ENCODE measurements at places on chromosomes 3 and 15.

DNA sequence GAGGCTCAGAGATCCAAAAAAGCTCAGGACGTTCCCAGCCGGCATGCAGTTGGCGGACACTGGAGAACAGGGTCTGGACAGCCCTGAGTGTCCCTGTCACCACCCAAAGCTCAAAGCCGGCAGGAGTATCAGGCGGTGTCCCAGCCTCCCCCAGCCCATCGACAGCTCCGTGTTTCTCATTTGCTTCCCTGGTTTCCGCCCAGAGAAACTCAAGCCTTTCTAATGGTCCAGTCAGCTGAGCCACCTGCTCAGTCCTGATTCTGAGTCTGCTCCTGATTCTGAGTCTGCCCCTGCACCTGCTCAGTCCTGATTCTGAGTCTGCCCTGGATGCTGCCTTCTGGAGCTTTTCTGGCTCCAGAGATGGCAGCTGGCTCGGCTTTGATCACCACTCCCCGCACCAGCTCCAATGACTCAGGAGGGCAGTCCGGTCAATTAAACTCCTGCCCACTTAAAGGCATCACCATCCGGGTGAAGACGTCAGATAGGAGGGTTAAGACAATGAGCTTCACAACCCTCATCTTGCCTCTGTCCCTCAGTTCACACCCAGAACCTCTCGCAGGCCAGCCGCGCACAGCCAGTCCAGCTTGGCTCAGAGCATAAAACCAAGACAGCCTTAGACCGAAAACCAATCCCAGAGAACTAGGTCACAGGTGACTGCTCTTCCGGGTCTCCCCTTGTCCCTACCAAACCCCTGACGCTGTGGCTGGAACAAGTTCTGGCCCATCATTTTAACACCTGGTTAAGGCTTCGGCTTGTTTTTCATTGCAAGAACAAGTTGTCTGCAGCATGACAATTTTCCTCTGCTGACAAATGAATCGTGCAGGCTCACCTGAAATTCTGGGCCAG lies 6.8 kb downstream of the PCSK6 start:
- no peak for DNase-seq

DNA sequence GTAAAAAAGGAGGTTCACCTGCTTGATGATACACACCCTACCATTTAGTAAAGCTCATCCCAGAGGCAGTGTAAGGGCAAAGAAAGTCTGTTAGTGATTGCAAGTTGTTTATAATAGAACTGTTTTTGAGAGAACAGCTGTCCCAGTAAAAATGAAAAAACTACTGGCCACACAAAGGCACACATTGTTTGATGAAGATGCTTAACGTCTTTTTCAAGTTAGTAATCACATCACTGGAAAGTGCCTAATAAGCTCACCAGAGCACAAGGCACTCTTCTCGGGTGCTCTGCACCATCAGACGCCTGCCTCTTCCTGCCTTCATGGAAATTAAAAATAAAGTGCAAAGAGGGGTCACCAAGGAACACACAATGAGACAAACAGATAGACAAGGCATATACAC lies 186.9 kb downstream of the PDZRN3 start:
- DNase-seq = no peak

DNA sequence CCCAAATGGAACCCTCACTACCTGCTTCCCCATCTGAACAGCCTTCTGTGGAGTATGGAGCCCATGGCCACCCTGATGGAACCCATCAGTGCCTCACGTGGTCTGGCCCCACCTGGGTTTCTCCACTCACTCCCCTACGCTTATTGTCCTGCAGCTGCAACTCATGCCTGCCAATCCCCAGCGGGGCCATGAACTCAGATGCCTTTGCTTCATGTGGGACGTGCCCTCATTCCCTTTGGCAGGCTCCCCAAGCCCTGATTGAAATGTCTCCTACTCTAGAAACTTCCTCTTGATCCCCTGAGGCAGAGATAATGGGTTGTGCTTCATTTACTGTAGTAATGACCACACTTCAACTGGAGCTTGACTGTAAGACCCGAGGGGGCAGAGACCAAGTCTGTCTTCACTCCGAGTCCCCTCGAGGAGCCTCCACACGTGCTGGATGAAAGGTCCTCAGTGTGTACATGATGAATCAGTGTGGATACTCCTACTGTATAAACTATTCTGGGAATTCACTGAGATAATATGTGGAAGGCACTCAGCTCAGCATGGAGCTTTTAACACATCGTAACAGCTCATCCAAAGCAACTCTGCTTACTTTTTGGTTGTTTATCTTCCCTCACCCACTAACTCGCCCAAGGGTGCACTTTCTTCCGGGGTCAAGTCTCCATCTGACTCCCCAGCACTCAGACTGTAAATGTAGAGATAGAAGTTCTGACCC lies 232.8 kb upstream of the BHLHE40 start:
- DNase-seq = no peak

DNA sequence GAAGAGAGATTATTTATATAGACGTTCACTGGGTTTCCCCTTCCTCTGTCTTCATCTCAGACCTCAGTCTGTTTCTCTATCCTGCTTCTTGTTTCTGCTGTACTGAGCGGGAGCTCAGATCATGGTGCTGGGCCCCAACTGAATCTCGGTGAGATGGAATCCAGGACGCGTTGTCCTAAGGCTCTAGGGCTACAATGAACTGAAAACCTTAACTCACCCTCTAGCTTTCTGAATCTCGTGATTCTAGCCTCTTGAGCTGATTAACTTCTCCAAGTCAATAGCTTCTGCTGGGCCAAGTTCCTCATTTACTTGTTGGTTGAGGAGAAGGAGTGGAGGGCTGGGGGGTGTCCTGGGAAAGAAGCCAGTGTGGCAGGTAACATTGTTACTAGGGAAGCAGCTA lies 32.7 kb upstream of the MAP3K13 start:
- no peak for DNase-seq

DNA sequence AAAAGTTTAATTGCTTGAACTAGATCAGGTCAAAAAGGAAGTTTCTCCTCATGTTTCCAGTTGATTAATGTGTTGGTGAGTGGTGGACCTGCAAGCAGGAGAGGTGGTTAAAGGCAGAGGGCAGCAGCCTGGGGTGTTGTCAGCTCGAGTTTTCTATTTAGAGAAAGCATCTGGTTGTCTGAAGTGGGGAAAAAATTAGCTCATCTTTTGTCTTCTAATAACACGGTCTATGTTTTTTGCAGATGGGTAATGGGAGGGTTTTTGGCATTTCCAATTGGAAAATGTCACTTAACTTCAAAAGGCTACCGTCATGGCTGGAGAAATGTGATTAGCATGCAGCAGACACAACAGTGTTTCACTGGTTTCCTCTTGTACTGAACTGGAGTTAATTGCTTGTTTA lies 122.6 kb downstream of the ITPR1 start:
- no peak for DNase-seq

- DNase-seq = no peak
Measured at GRCh38 chr3:9784965-9785364, 7.3 kb downstream of the TADA3 start.

GRCh38 chr3:159926573-159926972 lies 62.1 kb upstream of the IL12A start:
- DNase-seq = no peak

GRCh38 chr3:9866639-9867038 lies 13.4 kb downstream of the CIDEC start:
- no peak for DNase-seq

GRCh38 chr15:39235084-39235795 lies 345.6 kb upstream of the THBS1 start:
- no peak for DNase-seq

- no peak for DNase-seq
Measured at GRCh38 chr3:110821586-110821985, 250.0 kb upstream of the NECTIN3 start.

DNA sequence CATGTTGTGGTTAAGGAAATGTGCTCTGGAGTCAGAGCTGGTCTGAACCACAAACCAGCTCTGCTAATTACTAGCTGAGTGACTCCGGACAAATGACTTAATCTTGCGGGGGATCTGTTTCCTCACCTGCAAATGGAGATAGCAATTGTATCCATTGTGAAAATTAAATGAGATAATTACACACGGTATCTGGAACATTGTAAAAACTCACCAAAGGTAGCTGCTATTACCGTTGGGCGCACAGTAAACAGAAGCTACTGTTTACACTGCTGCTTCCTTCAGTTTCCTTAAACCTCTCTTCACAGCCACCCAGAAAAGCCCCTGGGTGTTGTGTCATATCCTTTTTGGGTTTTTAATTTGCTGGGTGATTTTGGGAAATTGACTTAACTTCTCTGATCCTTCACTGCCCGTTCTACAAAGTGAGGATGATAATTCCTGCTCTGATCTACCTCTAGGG lies 107.8 kb downstream of the MEGF11 start:
- DNase-seq = no peak

DNA sequence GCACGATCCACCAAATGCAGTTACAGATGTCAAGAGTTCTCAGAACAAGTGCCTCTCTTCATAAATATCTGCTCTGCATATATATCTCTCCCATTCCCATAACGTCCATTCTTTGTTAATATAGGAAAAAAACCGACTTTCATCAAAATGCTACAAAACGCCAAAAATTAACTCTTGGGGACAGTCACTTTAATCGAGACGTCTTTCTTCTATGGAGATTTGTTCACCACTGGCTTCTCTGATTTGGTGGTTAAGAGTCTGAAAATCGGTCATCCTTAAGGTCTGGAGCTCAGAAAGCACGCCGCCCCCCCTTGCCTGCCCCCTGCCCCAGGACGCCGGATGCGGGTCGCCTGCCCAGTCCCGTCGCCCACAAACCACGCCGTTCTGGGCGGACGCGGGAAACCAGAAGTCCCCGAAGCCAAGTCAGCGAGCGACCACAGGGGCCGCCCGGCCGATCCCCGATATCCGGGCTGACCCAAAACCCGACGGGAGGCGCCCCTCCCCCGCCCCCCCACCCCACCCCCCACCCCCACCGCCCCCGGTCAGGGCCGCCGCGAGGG lies 252.7 kb downstream of the TJP1 start:
- no peak for DNase-seq

DNA sequence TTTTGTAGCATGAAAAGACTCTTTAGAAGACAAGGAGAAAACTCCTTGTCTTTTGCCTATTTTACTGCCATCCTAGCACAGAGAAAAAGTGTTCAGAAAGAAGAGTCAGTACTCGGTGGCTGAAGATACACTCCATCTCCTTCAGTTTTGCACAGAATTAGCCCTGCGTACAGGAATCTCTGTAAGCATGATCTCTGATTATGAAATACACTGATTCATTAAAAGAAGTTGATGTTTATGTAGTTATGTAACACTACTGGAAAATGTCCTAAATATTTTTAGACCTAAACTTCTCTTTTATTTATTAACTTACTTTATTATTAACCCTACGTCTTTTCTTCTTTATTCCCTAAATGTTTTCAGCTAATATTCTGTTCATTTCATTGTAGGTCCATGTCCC lies 138.4 kb downstream of the LEKR1 start:
- no peak for DNase-seq

DNA sequence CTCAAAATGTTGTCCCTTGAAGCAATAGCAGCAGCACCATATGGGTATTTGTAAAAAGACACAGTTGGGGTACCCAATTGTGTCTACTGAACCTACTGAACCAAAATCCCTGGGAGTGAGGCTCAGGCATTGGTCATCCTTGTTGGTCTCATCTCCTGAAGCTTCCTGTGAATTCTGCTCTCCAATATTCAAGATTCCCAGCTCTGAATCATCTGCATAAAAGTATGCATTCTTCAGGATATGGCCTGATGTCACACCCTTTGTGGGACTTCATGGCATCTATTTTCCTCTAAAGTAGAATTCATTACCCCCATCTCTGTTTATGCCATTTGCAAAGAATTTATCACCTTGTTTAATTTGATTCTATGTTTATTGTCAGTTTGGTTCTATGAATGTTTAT lies 13.3 kb upstream of the PTX3 start:
- no peak for DNase-seq

GRCh38 chr3:100993309-100993708 lies at the start of gene ABI3BP:
ABI3BP (minus strand) TSS chr3:100993421; CDS start chr3:100993384, 37 bp downstream.
- DNase-seq = peak; percentile 42

GRCh38 chr3:107345822-107346405 lies 31.3 kb upstream of the CCDC54 start:
- no peak for DNase-seq

All from urinary bladder (tissue), 4 donors.